CD4-positive, alpha-beta T cell treated with Interleukin-4 for 4 hours (primary cell): ENCODE measurements at places on chromosomes 11 and 22.

GRCh38 chr11:79708319-79708932, 267.6 kb upstream of the TENM4 start:
- no peak for DNase-seq

DNA sequence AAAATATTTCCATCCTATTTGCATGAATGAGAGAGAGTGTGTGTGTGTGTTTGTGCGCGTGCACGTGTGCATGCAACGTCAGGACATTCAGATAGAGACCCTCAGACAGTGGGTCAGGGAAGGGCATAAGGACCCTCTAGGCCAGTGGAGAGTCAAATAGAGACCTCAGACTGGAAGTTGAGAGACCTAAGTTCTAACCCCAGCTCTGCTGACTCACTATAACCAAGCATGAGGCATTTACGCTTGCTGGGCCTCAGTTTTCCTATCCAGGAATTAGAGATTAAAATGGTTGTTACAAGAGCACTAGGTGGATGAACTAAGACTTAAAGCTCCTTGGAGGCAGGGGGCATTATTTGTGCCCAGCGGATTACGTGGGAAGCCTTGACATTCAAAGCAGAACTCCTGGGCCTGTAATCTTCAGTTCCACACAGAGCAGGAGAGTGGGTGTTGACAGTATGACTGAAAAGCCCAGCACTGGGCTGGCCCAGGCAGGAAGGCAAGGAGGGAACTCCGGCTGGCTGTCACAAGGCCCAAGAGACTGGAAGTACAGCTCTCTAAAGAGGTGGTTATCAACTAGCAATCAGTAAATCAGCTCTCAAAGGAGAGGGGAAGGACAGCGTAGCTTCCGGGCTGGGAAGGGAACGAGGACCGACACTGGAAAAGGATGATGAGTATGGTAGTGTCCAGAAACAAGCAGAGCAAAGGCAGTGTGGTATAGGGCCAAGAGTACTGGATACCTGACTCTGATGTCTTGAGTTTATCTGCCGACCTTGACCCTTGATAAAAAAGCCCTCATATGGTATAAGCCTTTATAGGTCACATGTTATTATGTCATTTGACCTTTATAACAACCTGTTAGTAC, 9.2 kb downstream of the RHOG start:
- DNase-seq: no peak

- no peak for DNase-seq
Measured at GRCh38 chr22:31922534-31922933, 21.8 kb upstream of the YWHAH start.

DNA sequence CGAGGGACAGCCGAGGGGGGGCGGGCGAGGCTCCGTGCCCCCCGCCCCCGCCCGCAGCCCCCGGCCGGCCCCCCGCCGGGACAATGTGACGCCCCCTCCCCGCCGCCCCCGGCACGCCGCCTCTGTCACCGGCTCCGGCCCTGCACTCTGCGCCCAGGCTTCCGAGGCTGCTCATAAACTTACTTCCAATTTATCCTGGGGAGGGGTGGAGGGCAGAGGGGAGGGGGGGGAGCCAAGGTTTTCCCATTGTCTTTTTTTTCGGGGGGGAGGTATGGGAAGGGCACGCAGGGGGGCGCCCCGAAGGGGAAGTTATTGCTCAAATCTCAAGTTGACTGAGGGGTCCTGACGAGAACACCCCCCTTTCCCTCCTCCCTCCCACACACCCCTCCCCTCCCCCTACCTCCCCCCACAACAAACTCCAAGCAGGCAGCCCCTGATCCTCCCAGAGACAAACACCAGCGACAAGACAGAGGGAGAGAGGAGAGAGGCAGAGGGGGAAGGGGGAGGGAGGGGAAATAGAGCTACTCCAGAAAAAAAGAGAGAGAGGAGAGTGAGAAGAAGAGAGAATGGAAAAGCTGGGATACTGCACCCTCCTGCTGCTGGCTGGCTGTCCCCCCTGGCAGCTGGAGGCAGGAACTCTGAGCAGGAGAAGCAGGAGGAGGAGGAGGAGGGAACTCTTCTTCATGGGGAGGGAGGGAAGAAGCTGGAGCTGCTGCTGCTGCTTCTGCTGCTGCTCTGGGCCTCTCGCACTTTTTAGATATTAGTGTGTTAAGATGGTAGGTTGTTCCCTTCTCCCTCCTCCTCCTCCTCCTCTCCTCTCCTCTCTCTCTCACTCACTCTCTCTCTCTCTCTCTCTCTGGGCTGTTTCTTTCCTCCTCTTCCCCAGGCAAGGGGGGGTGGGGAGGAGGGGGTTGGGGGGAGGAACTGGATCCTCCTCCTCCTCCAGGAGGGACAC, 631 bp downstream of the PHF21A start:
- DNase-seq: no peak

- no peak for DNase-seq
Measured at GRCh38 chr22:20432244-20432686, 5.4 kb downstream of the SCARF2 start.

- DNase-seq: no peak
Measured at GRCh38 chr11:9738116-9738515, 74.2 kb downstream of the SWAP70 start.

- no peak for DNase-seq
Measured at GRCh38 chr11:33620423-33621171, 80.0 kb downstream of the C11orf91 start.

GRCh38 chr11:34208266-34209135, 103.1 kb downstream of the NAT10 start:
- DNase-seq: no peak
